GM04503 (cell line): ENCODE measurements at places on chromosomes 7 and 10.

GRCh38 chr10:123807444-123808035 is 84.1 kb downstream of the CPXM2 start:
- no peak for DNase-seq

DNA sequence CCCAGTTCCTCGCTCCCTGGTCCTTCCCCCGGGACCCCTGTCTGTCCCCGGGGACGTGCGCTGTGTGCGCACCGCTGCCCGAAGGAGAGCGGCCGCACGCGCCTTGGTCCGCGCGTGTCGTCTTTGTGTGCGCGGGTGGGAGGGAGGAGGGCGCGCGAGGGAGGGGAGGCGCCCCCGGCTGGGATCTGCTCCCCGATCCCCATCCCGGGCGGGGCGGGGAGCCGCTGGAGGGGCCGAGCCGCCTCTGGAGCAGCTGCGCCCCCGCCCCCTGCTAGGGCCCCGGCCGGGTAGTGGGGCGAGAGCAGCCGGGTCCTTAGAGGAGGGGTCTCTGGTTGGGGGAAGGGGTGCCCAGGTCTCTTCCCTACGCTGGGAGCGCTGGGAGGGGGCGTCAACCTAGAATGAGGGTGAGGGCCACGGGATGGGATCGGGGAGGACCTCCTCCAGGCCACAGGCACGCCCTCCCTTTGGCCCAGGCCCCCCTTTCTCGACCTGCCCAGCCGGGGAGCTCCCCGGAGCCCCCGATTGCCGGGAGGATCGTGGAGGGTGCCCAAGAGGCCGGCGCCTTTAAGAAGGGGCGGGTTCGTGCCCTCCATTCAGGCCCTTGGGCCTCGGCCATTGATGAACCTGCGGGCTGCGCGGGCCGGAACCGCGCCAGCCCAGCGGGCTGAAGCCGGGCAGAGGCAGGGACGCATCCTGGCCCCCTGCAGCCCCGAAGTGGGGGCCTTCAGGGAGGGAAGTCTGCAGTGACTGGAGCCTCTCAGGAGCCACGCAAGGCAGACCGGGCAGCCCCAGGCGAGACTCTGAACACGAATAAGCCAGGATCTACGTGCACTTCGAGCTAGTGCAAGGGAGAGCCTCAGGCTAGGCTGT is 678 bp downstream of the SH2B2 start:
- DNase-seq: no peak

- DNase-seq: no peak
These were observed 200.7 kb upstream of the NPSR1 start for GRCh38 chr7:34457329-34457728.

DNA sequence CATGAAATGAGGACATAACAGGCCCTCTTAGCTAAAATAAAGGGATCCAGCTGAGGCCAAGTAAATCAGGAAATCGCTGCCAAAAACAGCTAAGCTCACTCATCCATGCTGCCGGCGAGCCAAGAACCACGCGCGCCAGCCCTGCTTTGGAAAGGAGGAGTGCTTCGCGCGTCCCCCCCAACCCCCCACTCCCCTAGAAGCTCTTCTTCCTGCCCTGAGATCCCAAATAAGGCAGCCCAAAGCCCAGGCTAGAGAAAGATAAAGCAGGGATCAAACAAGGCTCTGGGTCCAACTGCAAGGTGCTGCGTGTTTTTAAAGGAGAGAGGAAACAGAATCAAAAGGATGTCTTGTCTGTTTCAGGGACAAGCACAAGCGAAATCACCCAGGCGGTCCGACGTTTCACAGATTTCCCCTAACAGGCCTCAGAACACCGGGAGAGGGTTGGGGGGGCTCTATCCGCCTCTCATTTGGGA is 168.3 kb upstream of the AUTS2 start:
- no peak for DNase-seq

GRCh38 chr7:81186691-81187090 is 267.8 kb upstream of the SEMA3C start:
- DNase-seq: no peak

GRCh38 chr10:14077430-14077829 is 253.3 kb downstream of the FRMD4A start:
- no peak for DNase-seq

DNA sequence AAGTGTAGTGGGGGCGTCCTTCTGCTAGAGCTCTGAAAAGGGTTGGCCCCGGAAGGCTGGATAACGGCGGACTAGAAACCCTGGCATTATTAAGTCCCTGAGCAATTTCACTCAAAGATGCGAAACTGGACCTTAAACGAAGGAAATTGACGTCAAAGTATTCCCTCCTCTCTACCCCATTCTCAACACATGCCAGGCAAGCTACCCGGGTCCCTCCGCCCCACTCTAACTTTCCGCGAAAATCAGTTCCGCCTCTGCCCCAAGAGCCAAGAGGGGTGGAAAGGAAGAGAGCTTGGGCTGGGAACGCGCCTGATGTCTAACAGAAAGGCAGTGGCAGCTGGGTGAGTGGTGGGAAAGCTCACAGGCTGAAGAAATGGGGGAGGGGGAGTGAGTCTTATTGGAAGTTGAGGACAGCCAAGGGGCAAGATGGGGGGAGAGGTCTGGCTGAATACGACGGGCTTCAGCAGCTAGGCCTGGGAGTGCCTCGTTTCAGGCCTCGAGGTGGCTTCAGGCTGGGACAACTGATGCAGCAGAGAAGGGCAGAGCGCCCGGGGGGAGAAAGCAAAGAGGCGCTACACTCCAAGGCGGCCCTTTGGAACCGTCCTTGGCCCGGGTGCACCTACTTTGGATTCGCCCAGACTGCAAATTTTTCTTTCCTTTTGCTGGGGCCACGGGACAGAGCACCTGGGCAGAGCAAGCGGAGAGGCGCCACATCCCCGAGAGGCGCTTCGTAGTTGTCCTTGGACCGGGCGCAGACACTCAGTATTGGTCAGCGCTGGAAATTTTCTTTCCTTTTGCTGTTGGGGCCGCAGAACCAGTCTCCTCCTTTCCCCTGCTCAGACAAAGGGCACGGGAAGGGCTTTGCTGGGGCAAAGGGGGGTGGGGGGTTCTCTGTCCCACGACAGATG is 2.0 kb upstream of the FEZF1 start:
- no peak for DNase-seq

DNA sequence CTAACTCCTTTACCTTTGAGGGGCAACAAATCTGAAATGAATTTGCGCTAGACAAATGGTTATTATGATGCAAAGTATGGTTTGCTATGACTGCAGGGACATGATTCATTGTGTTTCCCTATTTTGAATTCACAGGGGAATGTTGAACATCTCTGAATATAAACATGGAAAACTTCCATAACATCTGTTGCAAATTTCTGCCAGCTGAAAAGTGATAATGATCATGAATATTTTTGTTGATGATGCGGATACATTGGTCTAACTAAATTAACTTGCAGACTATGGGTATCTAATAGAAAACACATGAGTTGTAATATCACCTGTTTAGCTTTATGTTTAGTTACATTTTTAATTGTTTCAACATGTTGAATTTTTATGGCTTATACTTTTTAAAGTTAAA is 1325.5 kb downstream of the REEP3 start:
- no peak for DNase-seq

DNA sequence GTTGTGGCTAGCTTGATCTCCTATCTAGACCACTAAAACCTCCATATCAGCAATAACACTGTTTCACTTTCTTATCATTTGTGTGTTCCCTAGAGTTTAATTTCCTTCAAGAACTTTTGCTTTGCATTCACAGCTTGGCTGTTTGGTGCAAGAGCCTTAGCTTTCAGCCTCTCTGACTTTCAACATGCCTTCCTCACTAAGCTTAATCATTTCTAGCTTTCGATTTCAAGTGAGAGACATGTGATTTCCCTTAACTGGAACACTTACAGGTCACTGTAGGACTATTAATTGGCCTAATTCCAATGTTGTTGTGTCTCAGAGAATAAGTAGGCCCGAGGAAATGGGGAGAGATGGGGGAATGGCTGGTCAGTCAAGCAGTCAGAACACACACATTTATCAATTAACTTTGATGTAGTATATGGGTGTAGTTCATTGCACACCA is 10.6 kb upstream of the BPGM start:
- DNase-seq: no peak

DNA sequence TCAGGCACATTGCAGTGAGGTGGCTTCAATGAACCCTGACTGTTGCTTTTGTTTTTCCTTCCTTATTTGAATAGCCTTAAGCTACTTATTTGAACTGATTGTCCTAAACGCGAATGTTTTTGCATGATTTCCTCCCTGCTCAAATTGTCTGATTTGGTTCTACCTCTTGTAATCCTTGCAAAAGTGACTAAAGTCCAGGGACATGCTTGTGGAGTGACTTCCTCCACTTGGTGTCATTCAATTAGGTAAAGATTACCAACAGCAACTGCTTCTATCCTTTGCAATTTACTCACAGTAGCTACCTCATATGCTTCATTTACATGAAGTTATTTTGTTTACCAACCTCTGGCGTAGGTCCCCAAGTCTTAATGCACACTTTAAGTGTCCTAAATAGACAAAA is 295.9 kb upstream of the TMEM229A start:
- no peak for DNase-seq

DNA sequence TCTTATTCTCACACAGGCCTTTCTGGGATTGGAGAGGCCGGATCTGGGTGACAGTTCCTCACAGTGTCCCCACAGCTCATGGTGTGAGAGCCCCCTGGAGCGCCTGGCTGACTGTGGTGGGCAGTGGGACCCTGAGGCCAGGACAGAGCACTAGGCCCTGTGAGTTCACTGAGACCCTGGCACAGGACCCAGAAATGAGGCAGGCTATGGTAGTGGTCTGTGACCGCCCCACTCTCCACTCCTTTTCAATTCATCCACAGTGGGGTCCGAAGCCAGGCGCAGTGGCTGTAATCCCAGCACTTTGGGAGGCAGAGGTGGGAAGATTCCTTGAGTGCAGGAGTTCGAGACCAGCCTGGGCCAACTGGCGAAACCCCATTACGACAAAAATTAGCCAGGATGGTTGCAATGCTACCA is 95.9 kb upstream of the TNRC18 start:
- no peak for DNase-seq

DNA sequence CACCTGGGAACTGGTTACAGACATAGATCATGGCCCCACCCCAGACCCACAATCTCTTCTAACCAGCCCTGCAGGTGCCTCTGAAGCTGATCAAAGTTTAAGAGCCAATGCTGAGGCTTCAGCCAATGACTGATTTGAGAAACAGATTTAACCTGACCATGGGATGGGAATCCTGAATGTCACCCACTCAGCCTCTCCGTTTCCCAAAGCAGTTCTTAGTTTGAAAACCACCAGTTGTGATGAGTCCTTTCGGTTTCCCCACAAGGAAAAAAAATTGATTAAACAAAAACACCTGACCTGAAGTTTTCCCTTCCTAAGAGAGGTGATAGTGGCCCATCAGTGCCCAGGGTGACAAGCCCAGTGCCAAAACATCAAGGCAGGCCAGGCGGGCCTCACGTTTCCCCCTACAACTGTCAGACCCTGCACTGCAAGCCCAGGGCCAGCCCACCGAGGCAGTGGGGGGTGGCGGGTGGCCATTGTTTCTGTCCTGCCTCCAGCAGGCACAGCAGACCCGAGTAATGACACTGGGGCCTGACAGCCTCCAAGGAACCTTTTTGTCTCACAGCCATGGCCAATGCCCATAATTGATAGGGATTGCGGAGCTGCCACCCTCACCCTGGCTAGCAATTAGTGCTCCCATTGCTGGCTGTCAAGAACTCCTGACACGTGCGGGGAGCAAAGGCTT is 75.4 kb upstream of the ZMIZ1 start:
- DNase-seq: no peak

DNA sequence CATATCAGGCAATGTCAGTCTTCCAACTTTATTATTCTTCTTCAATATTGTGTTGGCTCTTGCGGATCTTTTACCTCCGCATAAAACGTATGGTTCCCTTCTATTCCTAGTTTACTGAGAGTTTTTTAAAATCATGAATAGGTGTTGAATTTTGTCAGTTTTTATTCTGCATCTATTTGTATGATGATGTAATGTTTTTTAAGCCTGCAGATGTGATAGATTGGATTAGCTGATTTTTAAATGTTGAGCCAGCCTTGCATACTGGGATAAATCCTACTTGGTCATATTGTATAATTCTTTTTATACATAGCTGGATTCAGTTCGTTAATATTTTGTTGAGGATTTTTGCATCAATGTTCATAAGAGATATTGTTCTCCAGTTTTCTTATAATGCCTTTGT is 9.2 kb upstream of the OR2F1 start:
- DNase-seq: no peak
